NCI-H748 treated with DMSO at 0.1 percent for 48 hours (cell line): ENCODE measurements at places on chromosomes 3 and 15.

DNA sequence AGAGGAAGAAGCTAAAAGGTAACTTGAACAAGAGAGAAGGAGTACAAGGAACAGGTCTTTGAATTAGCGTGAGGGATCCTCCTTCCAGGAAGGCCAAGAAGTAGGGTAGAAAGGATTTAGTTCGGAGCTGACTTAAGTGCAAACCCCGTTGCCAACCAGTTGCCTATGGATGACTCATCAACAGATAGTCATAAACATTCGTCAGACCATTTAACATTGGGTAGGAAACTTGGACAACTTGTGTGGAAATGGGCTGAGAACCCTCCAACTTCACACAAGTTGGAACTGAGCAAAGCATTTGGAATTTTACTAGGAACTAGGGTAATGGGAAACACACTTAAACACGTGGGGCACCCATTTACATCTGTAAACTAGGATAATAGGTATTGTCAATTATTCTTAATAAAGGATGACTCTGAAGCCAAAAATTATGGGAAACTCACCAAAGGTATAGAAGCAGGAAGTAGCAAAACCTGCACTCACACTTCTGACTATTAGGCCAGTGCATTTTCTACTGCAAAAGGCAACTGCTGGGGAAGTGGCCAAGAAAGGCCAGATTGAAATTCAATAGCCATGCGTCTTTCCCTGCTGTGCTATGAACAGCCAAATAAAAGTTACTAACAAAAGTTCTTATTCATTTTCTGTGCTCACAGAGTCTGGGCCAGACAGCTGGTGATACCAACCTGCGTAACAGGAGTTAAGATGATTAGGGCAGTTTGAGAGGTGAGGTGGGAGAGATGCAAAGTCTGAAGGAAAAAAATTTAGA, 174.5 kb upstream of the TMC3 start:
- no peak for DNase-seq

GRCh38 chr3:48505146-48505545, 1.2 kb upstream of the SHISA5 start:
- DNase-seq: no peak

GRCh38 chr15:78257681-78258080, 6.7 kb upstream of the DNAJA4 start:
- DNase-seq: no peak

- DNase-seq: no peak
Measured at GRCh38 chr3:30500666-30501399, 105.6 kb upstream of the TGFBR2 start.

- DNase-seq: no peak
Measured at GRCh38 chr15:66188464-66188863, 65.1 kb downstream of the MEGF11 start.

- DNase-seq: peak; percentile 77
Measured at GRCh38 chr15:59997070-59997701, 6.9 kb upstream of the FOXB1 start.

DNA sequence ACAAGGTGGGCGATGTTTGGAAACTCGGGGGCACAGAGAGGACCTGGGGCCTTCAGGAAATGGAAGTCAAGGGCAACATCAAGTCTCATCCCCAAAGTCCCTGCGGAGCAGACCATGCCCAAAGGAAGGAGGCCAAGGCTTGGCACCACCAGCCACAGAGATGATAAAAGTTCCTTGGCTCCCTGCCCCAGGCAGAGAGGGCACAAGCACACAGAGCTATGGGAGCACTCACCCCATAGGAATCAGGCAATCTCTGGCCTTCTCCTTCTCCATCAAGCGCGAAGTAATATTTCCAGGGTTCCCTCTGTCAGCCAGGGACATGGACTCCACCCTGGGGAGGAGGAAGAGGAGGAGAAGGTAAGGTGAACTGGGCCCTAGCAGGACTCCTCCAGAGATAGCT, 7.9 kb downstream of the ACAA1 start:
- no peak for DNase-seq

GRCh38 chr3:37852097-37852496, 9.6 kb upstream of the CTDSPL start:
- DNase-seq: no peak

- DNase-seq: no peak
Measured at GRCh38 chr3:10286596-10287295, 6.0 kb downstream of the GHRL start.

GRCh38 chr15:69751566-69751965, 298.9 kb downstream of the RPLP1 start:
- DNase-seq: no peak

GRCh38 chr3:55955891-55956477, 468.9 kb upstream of the WNT5A start:
- no peak for DNase-seq

GRCh38 chr3:23795096-23795495, 10.7 kb upstream of the UBE2E1 start:
- DNase-seq: no peak

DNA sequence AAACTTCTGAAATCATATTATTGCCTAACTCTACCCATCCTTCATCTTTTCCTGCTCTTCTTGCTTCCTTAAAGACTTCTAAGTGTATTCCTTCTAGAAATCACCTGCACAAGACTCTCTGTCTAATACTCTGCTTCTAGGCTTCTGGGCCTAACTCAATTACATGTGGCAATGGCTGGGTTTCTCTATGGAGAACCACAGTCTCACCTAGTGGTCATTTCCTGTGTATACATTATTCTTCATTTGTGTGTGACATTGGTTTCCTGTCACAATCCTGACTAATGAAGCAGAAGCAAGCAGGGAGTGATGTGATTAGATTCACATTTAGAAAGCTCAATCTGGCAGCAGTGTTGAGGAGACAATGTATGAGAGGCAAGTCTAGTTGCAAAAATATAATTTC, 16.9 kb upstream of the CLDN1 start:
- no peak for DNase-seq

DNA sequence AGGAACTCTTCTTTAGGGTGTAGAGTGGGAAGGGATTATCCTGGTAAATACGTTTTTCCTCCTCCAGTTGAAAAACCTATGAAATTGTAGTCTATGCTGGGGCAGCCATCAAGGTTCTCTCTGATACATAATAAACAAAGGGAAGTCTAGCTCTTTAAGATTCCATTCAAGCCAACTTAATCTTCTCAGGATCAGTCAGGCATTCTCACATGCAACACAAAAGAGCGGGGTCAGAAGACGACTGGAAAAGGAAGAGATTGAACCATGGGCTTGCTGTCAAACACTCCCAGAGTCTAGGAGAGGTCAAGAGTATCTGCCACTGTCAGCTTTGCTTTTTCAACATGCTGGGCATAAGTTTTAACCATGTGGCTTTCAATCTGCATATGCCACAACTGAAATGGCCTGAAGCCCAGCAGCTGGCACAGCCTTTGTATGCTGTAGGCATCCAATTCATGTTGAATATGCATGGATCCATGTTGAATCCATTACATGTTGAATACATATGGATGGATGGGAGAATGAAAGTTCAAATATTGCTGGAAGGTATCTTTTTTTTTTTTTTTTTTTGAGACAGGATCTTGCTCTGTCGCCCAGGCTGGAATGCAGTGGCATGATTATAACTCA, 8.5 kb downstream of the TRAT1 start:
- DNase-seq: no peak

GRCh38 chr3:79421273-79421672, 346.5 kb downstream of the ROBO1 start:
- DNase-seq: no peak

- peak; percentile 5 for DNase-seq
Measured at GRCh38 chr15:25437777-25438600, 835 bp downstream of the UBE3A start.

DNA sequence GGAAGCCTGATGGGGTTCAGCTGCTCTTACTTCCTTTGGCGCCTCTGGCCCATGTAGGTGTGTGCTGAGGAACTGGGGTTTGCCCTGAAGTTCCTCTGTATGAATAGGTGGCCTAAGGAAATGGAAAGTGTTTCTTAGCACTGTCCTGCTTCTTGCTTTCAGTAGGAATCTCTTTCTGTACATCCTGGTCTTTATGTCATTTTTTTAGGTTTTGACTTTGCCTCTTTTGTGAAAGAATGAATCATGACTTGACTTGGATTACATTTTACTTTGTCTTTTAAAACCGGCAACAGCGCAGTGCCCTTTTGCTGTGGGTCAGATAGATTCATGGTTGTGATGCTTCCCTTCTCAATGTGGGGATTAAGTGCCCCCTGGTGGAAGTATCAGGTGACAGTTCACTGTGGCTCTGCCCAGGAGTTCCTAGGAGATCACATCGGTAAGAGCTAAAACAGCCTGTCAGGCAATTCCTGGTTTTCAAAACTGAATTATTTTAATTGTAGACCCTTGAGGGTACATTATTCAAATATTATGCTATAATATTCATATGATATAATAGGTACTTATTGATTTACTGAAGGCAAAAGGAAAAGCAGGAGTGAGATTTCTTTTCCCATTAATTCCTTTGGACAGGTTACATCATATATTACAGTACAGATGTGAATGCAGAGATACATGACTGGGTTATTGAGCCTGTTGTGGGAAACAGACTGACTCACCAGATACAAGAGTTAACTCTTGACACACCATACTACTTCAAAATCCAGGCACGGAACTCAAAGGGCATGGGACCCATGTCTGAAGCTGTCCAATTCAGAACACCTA, 95.4 kb downstream of the HCN4 start:
- DNase-seq: peak; percentile 5

DNA sequence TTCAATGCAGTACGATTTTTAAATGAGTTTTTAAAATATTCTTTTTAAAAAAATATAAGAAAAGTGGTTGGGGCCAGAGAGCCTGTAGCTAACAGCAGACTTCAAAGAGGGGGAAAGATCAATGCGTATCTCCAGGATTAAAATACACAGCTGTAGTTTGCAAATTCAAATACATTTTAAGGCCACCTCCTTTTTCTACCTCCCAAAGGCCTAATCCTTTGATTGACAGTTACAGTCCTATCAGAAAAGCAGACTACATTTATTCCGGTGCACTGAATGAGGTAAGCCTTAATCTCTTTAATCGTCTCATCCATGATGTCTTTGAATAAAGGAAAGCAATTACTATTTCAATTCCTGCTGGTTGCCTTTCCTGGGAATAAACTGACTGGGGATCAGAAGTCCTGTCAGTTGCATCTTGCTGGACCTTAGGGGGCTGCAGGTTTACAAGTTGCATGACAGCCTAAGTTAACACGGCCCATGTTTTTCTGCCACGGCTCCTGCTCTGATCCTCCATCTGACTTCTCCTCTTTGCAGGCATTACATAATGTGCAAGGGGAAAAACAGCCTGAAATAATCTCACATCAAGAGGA, 51.7 kb downstream of the CADPS start:
- DNase-seq: no peak

GRCh38 chr3:33900809-33901505, 102.5 kb downstream of the PDCD6IP start:
- DNase-seq: no peak

DNA sequence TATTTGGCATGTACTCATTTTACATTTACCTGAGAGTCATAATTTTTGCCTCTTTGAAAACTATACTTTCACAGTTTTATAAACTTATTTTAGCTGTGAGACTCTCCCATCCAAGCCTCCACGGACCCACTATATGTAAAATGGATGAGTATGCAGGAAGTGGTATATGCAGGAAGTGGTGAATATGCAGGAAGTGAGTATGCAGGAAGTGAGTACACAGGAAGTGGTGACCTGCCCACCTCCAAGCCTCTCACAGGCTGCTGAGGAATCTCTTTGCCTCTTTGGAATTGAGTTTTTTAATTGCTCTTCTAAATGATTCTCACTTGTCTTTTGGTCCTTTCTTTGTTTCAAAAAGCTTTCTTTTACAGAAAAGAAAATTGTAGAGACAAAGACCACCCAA, 85.2 kb downstream of the KBTBD8 start:
- no peak for DNase-seq

- no peak for DNase-seq
Measured at GRCh38 chr3:102896851-102897621, 462.2 kb downstream of the ZPLD1 start.

- no peak for DNase-seq
Measured at GRCh38 chr3:128736601-128737000, 10.6 kb downstream of the RAB7A start.

GRCh38 chr3:66377800-66378199, 123.0 kb downstream of the LRIG1 start:
- no peak for DNase-seq

DNA sequence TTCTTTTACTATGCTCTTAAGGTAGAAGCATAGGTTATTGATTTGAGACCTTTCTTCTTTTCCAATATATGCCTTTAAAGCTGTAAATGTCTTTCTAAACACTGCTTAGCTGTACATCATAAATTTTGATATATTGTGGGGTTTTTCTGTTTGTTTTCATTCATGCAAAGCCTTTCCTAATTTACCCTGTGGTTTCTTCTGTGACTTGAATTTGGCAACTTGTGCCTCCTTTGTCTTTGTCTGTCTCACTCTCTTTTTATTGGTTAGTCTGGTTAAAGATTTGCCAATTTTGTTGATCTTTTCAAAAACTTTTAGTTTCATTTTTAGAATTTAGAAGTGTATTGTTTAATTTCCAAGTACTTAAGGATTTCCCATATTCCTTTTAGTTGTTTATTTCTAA, 343.1 kb downstream of the OXSM start:
- no peak for DNase-seq

- DNase-seq: peak; percentile 40
Measured at GRCh38 chr3:136658946-136659682, 93.1 kb downstream of the STAG1 start.

GRCh38 chr3:9901967-9902366, 681 bp upstream of the IL17RE start:
- DNase-seq: no peak

DNA sequence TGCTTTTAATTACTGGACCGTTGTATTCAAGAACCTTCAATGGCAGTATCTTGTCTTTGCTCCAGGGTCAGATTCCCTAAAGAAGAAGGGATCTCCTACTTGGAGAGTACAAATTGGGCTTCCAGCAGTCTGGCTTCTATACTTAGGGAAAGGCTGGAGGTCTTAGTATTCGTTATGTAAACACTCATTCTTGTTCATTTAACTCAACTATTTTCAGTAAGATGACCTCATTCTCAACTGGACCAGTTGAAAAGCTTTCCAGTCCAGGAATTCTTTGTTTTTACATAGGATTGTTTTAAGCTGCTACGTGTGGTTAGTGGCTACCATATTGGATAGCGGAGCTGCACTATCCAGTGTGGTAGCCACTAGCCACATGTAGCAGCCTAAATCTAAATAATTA, 4.6 kb downstream of the SENP5 start:
- no peak for DNase-seq

GRCh38 chr3:114299421-114299820, 5.6 kb downstream of the TIGIT start:
- DNase-seq: no peak

- DNase-seq: no peak
Measured at GRCh38 chr15:70517194-70517590, 246.2 kb downstream of the UACA start.

DNA sequence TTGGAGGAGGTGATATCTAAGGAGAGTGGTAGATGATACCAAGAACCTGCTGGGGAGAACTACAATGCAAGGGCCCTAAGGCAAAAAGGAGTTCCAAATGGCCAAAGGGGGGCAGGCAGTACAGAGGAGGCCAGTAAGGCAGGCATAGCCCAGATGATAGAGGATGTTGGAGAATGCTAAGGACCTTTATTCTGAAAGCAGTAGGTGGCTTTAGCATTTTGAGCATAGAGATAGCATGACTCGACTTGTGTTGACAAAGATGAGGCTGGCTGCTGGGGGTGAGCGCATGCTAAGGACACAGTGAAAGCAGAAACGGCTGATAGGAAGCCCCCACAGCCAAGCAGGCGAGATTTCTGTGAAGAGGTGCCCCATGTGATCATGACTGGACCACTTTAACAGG, 419.3 kb downstream of the ERC2 start:
- no peak for DNase-seq

GRCh38 chr3:60158035-60158434, 1093.2 kb downstream of the FHIT start:
- DNase-seq: no peak
